ENCODE measurements at places on chromosomes 16 and 17.

DNA sequence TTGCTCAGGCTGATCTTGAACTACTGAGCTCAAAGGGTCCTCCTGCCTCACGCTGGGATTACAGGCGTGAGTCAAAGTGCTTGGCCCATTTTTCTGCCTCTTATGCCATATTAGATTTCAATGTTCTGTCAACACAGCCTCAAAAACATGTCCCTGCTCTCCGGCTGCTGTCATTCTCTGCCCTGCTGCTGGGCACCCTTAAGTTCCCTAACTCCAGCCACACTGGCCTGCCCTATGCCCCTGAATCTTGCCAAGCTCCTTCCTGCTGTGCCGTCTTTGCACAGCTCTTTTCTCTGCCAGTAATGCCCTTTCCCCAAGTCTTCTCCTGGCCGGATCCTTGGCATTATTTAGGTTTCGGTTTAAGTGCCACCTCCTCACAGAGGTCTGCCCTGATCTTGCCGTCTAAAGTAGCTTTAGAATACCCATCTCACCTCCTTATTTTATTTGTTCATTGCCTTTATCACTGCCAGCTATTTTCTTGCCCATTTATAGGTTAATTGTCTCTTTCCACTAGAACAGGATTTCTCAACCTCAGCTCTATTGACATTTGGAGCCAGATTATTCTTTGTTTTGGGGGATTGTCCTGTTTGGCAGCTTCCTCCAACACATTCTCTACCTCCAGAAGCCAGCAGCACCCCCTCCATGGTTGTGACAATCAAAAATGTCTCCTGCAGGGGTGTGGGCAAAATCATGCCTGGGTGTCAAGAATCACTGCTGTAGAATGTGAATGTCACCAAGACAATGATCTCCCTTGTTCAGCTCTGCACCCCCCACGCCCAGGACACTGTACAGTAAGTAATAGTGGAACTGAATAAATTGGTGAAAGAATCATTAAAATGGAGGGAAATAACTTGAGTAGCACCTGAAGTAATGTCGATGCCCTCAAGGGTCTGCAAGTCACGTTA is 168.2 kb downstream of the CYLD start:
- no peak for DNase-seq

DNA sequence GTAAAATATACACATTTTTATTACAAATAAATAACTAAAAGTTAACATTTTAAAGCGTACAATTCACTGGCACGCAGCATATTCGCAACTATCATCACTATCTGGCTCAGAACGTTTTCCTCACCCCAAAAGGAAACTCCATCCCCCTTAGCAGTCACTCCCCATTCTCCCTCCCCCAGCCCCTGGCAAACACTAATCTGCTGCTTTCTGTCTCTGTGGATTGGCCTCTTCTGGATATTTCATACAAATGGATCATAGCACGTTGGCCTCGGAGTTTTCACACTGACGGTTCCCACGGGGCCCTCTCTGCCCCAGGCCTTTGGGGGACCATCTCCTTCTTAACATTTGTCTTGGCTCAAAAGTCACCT is 64.6 kb downstream of the RTN4RL1 start:
- DNase-seq = no peak

DNA sequence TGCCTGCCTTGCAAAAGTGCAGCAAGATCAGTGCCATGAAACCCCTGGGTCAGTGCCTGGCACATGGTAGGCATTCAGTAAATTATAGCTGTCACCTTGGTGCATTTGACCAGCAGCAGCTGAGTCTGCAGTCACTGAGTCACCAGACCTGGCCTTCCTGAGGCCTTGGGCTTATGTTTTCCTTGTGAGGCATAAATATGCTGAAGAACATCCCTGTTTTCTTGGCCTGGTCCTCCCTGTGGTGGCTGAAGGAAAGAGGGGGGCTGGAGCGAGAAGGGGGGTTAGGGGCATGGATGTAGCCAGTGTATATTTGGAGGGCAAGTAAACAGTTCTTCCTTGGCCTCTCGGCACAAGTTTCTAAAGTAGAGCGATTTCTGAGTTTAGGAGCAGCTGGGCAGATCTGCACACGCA is 26.5 kb downstream of the EPN2 start:
- no peak for DNase-seq

GRCh38 chr16:50548125-50548908 is at the start of gene NKD1:
NKD1 (plus strand) TSS chr16:50548396; CDS start chr16:50548554, 158 bp downstream.
- DNase-seq = peak; percentile 29

GRCh38 chr16:85625485-85626117 is 12.5 kb downstream of the GSE1 start:
- no peak for DNase-seq

GRCh38 chr17:49850772-49851386 is 3.0 kb upstream of the TAC4 start:
- no peak for DNase-seq

GRCh38 chr16:66325717-66326376 is 40.6 kb upstream of the CDH5 start:
- no peak for DNase-seq

- no peak for DNase-seq
These were observed 15.3 kb downstream of the TMEM98 start for GRCh38 chr17:32943206-32943605.

GRCh38 chr16:12545792-12546342 is 257.8 kb downstream of the CPPED1 start:
- DNase-seq = no peak

GRCh38 chr17:49132317-49132698 is 261 bp upstream of the B4GALNT2 start:
- no peak for DNase-seq

DNA sequence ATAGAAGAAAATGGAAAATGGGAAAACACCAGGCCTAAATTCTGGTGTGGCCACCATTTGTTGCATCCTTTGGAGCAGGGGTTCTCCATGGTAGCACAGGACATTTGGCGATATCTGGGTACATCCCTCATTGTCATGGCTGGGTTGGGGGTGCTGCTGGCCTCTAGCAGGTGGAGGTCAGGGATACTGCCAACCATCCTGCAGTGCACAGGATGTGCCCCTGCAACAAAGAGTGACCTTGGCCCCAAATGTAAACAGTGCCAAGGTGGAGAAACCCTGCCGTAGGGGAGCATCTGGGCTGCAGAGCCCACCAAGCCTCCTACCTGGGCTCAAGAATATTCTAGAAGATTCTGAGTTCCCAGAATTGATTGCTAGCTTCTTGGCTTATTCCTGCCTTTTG is 27.5 kb downstream of the NKD1 start:
- DNase-seq = no peak

- DNase-seq = no peak
These were observed 2.0 kb downstream of the ZNF319 start for GRCh38 chr16:57998486-57998885.

GRCh38 chr16:69188236-69188549 is 1.2 kb downstream of the SNTB2 start:
- no peak for DNase-seq

DNA sequence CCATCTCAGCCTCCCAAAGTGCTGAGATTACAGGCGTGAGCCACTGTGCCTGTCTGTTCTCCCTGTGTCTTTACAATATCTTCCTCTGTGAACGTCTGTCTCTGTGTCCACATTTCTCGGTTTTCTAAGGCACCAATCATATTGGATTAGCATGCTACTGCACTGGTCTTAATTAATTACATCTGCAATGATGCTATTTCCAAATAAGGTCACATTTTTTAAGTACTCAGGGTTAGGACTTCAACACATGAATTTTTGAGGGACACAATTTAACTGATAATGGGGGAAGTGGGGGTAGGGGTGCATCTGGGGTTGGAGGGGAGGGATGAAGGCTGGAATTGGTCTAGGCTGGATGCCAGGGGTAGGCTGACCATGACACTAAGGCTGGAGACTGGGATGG is 102.6 kb downstream of the N4BP1 start:
- DNase-seq = no peak

- no peak for DNase-seq
These were observed 29.7 kb downstream of the MPP2 start for GRCh38 chr17:43877451-43878155.

GRCh38 chr17:72011561-72011960 is 109.3 kb upstream of the SOX9 start:
- DNase-seq = no peak

GRCh38 chr17:34892461-34893249 is 68.6 kb downstream of the CCT6B start:
- DNase-seq = no peak

DNA sequence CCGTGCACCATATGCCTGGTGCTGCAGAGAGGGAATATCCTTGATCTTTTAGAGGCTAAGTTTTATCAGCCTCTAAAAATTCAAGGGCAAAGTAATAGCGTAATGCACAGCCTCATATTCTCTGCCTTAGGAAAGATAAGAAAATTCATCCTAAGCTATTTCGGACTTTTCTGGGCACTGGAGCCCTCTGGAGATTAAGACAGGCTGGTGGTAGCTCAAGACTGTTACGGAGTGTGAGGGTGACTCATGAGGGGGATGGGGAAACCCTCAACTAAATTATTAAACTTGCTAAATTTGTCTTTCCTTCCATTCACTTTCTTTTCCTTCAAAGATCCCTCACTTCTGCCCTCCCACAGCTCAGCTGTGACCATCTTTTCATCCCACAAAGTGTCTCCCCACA is 73.3 kb downstream of the RPH3AL start:
- no peak for DNase-seq

DNA sequence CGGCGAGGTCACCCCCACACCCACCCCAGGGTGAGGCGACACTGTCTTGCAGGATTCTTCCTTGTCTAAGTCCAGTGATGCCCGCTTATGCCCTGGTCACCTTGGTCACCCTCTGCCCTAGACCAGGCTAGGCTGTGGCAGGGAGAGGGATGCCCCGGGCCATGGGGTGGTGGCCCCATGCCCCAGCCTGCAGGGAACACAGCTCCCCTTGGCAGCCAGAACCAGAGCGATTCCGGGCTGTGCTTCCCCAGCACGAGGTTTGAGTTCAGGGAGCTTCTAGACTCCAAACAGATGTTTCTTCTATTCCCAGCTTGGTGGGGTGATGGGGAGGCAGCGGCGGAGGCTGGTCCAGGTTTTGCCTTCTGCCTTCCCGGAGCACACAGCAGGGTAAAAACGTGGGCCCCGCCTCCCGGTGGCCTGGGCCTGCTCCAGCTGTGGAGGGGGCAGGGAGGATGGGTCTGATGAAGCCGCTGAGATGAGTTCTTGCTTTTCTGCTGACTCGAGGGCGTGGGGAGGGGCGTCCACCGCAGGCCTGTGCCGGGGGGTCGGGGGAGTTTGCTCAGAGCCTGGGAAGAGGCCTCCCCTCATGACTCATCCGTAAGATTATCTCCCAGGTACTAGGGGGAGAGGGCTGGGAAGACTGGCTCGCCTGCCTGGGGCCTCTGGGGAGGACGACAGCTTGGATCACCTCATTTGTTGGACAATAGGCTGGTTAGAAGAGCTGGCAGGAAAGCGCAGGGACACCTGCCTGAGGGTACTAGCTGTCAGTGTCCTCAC is 15.4 kb downstream of the SMTNL2 start:
- no peak for DNase-seq

DNA sequence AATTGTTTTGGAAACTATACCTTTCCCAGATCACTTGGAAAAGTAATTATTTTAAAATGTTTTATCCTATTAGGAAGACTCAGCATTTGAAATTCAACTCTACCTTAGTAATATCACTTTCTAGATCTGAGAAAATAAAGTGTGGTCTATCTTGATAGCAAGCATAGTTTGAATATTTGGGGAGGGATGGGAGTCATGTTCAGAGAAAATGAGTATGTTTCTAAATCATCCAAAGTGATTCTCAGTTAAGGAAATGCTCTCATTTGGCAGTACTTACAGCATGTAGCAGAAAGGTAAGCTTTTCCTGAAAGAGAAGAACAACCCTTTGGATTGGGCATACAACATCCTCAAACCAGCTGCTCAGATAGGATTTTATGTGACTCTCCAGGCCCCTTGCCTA is 6.9 kb downstream of the C17orf75 start:
- no peak for DNase-seq

DNA sequence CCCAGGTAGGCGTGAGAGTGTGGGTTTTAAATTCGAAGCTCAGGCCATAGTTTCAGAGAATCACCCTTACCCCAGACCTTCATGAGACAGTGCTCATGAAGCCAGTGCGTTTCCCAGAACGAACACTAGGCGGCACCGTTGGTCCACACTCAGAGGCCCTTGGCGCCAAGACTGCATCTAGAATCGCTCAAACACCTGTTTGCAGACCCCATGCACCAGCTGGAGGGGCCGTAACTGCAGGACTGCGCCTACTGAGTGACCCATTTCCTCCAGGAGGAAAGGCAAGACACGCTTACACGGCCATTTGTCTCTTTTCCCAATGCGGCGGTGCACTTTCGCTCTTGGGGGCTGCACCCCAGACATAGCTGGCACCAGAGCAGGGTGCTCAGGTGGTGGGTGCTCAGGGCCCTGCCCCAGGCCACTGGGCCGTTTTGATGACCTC is 34.0 kb downstream of the ADGRG5 start:
- peak; percentile 27 for DNase-seq

DNA sequence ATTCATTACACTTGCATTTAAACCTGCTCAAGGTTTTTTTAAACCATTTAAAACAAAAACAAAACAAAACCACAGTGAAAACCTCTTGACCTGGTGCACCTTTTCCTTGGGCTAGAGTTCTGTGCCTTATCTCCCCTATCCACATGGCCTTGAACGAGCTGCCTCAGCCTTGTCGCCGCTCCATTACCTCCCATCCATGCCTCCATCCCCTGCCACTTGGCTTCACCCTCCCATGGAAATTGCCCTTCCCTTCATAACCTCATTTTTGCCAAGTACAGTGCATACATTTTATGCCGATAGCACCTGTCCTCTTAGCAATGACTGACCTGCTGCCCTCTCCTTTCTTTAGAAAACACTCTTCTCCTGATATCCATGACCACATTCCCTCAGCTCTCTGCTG is 188.6 kb upstream of the ASIC2 start:
- DNase-seq = no peak

DNA sequence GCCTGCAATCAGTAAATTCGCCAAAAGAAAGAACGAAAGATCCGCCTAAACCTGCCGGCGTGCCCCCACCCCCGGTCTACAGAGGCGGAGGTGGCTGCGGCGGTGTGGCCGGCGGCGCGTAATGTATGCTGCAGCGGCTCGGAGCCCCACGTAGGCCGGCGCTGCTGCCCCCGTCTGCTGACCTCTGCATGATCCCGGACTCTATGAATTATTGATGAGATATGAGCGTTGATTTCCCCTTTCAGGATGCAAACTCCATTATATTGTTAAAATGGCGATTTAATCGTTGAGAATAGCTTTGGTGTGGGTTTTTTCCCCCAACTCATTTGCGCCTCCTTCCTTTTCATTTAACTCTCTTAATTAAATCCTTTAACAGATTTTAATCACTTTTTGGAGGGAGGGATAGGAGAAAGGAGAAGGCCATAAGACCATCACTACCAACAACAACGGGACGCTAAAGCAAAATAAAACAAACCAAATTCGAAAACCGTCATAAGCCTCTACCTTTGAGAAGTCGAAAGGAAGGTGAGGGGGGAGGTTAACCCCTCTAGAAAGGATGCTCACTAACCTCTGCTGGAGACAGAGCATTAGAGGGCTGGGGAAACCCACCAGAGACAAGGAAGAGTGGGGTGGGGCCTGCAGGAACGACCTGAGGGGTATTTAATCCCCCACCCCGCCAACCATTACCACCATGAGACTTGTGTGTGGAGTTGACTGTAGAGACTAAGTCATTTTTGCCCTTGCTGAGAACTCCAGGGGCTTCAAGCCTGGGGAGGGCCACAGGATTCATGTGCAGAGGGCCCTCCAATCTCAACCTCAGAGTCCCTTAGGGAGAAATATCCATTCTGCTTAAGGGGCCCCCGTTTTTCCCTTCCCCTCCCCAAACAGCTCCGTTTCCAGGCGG is 3.4 kb downstream of the HOXB3 start:
- DNase-seq = no peak

GRCh38 chr16:781346-782010 is 6.7 kb downstream of the RPUSD1 start:
- DNase-seq = no peak

Measured in GOT3 (cell line).